ENCODE measurements at places on chromosomes 4 and X. TPM values are rescaled to one million over a fixed set of nuclear protein-coding genes. Genes with fewer than 3 reads are reported as not detected.

DNA sequence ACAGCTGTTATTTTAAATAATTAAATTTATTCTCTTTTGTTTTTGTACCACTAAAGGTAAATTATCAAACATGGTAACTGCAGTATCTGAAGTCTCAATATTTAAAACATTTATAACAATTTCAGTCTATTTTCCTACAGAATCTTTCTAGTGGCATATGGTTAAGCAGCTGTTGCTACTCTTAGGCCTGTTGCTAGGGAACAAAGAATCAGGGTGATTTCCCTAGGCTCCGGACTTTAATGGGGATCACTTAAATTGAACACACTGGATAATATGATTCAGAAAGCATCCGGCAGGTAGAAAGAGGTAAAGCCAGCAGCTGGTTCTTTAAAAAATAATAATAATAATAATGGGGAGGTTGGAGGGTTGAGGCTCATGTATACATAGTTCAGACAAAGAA, 17.6 kb downstream of the FBXO8 start:
- H3K4me3 ChIP-seq = no peak overlapping the region
- no peaks in the 10 kb centered on the region for H3K27me3 ChIP-seq
- H3K36me3 ChIP-seq = no peaks in the 10 kb centered on the region

- H3K27me3 ChIP-seq = no peaks in the 10 kb centered on the region
- H3K4me3 ChIP-seq = no peak overlapping the region
- H3K4me1 ChIP-seq = no peaks in the 10 kb centered on the region
- H3K36me3 ChIP-seq = no peaks in the 10 kb centered on the region
Measured at GRCh38 chr4:34258176-34258575, 1986.1 kb downstream of the ARAP2 start.

DNA sequence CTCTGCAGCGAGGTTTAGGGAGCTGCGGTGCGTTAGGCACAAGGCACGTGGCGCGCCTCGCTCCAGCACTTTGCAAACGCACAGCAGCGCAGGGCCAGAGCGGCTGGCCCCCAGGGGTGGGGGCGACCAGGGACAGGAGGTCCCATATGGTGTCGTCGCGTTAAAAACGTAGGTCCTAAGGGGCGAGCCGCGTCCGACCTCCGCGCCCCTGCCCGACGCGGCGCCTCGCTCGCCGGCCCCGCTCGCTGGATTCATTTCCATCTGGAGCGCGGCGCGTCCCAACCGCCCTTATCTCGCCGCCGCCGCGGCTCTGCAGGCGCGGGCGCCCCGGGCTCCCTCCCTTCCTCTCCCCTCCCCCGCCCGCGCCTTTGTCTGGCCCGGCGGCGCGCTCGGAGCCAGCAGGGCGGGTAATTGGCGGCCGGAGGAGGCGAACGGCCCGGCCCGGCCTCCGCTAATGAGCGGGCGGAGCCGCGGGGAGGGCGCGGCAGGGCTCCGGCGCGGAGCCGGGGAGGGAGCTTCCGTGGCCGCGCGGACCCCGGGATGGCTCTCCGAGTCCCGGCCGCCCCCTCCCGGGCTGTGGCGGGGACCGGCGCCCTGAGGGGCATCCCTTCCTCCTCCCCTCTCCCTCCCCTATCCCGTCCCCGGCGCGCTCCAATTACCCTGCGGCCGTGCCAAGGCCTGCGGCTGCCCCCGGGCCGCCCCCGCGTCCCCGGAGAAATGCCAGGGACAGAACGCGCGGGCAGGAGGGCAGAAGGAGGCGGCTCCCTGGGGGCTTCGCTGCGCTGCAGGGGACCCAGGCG, 409.0 kb downstream of the BCOR start:
- H3K27ac ChIP-seq = no peak overlapping the region
- H3K4me1 ChIP-seq = no peaks in the 10 kb centered on the region
- DNase-seq = no peak
- no peaks in the 10 kb centered on the region for H3K36me3 ChIP-seq
- H3K4me3 ChIP-seq = no peak overlapping the region

RHOXF2B gene
- total RNA-seq = not detected

DNA sequence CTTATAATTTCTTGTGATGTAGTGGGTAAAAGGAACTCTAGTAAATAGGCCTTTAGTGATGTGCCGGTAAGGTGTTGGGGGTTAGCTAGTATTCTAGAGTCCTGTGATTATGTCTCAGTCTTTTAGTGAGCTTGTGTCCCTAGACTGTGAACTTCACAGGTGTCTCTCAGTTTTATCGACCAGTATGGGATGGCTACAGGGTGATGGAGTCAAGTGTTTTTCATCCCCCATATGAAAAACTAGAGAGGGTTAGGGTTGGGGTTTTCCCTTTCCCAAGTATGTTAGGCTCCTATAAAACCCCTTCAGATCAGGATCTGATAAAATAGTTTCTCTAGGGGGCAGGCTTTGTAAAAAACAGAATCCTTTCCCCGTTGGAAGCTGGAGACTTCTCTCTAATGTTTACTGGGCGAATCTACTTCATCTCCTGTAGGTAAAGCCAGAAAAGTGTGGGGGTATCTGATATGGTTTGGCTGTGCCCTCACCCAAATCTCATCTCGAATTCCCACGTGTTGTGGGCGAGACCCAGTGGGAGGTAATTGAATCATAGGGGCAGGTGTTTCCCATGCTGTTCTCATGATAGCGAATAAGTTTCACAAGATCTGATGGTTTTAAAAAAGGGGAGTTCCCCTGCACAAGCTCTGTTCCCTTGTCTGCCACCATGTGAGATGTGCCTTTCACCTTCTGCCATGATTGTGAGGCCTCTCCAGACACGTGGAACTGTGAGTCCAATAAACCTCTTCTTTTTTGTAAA, 120.8 kb downstream of the DTHD1 start:
- no peaks in the 10 kb centered on the region for H3K36me3 ChIP-seq
- H3K27ac ChIP-seq = no peak overlapping the region
- no peak overlapping the region for H3K4me3 ChIP-seq
- no peaks in the 10 kb centered on the region for H3K27me3 ChIP-seq
- H3K4me1 ChIP-seq = no peaks in the 10 kb centered on the region

- no peak overlapping the region for H3K27ac ChIP-seq
- no peaks in the 10 kb centered on the region for H3K4me1 ChIP-seq
- no peak overlapping the region for H3K4me3 ChIP-seq
- H3K36me3 ChIP-seq = no peaks in the 10 kb centered on the region
- DNase-seq = no peak
- no peaks in the 10 kb centered on the region for H3K27me3 ChIP-seq
Measured at GRCh38 chr4:165828928-165829327, 44.1 kb upstream of the TLL1 start.

GRCh38 chr4:37726666-37727065, 40.5 kb upstream of the RELL1 start:
- no peaks in the 10 kb centered on the region for H3K27me3 ChIP-seq
- H3K36me3 ChIP-seq = no peaks in the 10 kb centered on the region
- no peak for DNase-seq
- no peak overlapping the region for H3K4me3 ChIP-seq

DNA sequence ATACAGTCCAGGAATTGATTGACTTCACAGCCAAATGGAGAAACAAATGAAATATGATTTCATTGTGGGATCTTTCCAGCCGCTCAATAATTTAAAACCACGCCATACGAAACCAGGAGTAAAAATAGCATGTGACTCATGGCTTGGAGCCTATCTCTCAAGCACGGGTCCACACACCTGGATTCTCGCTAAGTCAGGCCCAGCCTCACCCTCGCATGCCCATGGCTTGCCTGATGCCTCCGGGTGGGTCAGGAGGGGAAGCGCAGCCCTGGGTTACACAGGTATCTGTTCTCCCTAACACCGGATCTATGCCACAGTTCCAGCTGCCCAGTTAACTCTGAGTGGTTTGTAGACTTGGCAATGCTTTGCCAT, 5.6 kb upstream of the ABLIM2 start:
- no peaks in the 10 kb centered on the region for H3K27me3 ChIP-seq
- peaks cover 5% of the 10 kb centered on the region for H3K4me1 ChIP-seq
- H3K36me3 ChIP-seq = no peaks in the 10 kb centered on the region
- no peak overlapping the region for H3K27ac ChIP-seq
- DNase-seq = no peak

DNA sequence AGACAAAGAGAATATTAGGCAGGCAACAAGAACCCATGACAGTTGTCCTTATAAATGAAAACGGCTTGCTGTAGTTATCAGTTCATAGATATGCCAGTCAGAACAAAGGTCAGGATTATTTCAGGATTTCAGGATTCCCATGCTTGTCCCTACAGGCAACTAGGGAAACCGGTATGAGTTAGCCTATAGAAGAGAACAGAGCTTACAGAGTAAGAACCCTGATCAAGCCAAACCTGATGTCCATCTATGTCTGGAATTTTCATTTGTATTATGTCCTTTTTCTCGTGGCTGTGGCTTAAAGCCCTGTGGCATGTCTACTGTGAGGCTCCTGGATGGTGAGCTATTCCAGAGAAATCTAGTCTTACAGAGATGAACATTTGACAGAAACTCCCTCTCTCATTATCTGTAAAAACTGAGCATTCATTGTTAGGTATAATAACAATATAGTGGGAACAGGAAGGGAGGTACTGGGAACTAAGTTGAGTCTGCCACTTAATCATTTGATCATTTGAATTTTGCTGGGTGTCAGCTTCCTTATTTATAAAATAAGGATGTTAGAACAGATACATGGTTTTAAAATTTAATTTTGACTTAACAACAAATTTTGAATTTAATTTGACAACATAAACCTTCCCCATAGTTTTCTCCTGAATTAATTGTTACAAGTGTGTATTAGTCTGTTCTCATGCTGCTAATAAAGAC, 129.5 kb upstream of the KLF3 start:
- DNase-seq = no peak
- H3K4me1 ChIP-seq = peaks cover 12% of the 10 kb centered on the region
- no peaks in the 10 kb centered on the region for H3K27me3 ChIP-seq
- H3K36me3 ChIP-seq = no peaks in the 10 kb centered on the region

GRCh38 chrX:13147733-13148132, 103.3 kb upstream of the FAM9C start:
- no peaks in the 10 kb centered on the region for H3K36me3 ChIP-seq
- H3K27ac ChIP-seq = no peak overlapping the region
- H3K4me3 ChIP-seq = no peak overlapping the region
- no peaks in the 10 kb centered on the region for H3K27me3 ChIP-seq
- DNase-seq = no peak

- H3K27me3 ChIP-seq = no peaks in the 10 kb centered on the region
- no peak overlapping the region for H3K4me3 ChIP-seq
- H3K27ac ChIP-seq = no peak overlapping the region
Measured at GRCh38 chrX:39264023-39264422, 462.8 kb downstream of the MID1IP1 start.

- no peak overlapping the region for H3K27ac ChIP-seq
- no peaks in the 10 kb centered on the region for H3K27me3 ChIP-seq
- no peaks in the 10 kb centered on the region for H3K36me3 ChIP-seq
- DNase-seq = no peak
- no peaks in the 10 kb centered on the region for H3K4me1 ChIP-seq
Measured at GRCh38 chrX:134634691-134635090, 23.6 kb downstream of the PLAC1 start.

GRCh38 chrX:96372313-96373046, 312.2 kb upstream of the DIAPH2 start:
- H3K4me3 ChIP-seq = no peak overlapping the region
- no peaks in the 10 kb centered on the region for H3K27me3 ChIP-seq
- no peaks in the 10 kb centered on the region for H3K4me1 ChIP-seq
- no peaks in the 10 kb centered on the region for H3K36me3 ChIP-seq

GRCh38 chr4:168631241-168632162, 134.7 kb downstream of the PALLD start:
- no peak overlapping the region for H3K27ac ChIP-seq
- no peaks in the 10 kb centered on the region for H3K4me1 ChIP-seq
- no peak overlapping the region for H3K4me3 ChIP-seq

HADH gene
- 52.2 TPM for total RNA-seq

DNA sequence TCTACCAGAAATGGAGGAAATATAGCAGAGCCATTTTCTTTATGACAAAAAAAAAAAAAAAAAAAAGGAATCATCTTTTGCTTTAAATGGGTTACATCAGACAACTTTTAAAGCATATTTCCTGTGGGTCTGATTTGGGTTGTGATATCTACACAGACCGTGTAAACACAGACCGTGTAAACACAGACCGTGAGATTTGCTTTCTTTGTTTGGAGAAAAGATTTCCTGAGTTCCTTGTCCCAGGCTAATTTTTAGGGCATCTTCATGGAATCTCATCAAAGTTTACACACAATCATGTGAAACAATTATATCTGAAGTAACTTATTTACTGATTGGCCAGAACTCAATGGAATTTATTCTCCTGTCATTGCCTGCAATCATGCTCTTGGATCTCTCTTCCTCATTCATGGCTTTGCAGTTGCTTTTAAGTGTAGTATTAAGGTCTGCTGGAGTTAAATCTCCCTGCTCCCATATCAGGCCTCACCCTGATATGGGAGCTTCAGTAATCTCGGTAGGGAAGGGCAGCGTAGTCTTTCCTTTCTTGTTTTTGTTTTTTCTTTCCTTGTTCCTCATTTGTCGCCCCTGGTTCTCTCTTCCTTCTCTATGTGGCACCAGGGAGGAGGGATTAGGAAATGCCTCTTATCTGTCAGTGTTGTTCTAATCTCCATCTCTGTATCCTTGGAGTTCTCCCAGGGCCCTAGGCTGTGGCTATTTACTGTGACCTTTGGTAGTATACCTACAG, 248.6 kb upstream of the JADE1 start:
- H3K4me1 ChIP-seq = no peaks in the 10 kb centered on the region
- no peaks in the 10 kb centered on the region for H3K27me3 ChIP-seq
- H3K36me3 ChIP-seq = no peaks in the 10 kb centered on the region
